Activated T-cell treated with anti-CD3 and anti-CD28 coated beads for 24 hours (primary cell): ENCODE measurements at places on chromosomes 7 and 10.

DNA sequence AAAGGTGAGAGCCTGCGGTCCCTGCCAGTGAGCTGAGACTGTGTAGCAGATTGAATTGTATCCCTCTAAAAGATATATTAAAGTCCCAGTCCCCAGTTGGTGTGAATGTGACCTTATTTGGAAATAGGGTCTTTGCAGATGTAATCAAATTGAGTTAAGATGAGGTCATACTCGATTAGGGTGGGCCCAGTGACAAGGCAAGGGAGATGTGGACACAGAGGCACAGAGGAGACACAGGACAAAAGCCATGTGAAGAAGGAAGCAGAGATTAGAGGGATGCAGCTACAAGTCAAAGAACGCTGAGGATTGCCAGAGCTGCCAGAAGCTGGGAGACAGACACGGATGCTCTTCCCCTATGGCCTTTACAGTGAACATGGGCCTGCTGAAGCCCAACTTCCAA, 104.3 kb downstream of the CLEC2L start:
- no peak for DNase-seq

- peak; percentile 58 for DNase-seq
Measured at GRCh38 chr7:107659666-107660065, 962 bp upstream of the SLC26A4 start.

DNA sequence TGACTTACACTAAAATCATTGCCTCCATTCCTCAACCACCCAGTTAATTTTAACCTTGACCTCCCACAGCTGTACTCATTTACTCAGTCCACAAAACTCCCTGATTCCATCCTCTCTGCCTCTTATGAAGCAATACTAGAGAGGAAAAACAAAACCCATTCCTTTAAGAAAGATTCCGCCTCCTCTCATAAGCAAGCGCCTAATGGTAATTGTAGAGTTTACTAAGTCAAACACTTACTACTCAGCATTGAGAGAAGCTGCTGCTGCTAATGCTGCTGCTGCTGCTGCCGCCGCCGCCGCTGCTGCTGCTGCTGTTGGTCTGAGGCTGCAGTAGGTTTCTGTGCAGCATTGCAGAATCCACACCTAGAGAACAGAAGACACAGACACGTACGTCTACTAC, 2.1 kb upstream of the ADD3 start:
- no peak for DNase-seq

DNA sequence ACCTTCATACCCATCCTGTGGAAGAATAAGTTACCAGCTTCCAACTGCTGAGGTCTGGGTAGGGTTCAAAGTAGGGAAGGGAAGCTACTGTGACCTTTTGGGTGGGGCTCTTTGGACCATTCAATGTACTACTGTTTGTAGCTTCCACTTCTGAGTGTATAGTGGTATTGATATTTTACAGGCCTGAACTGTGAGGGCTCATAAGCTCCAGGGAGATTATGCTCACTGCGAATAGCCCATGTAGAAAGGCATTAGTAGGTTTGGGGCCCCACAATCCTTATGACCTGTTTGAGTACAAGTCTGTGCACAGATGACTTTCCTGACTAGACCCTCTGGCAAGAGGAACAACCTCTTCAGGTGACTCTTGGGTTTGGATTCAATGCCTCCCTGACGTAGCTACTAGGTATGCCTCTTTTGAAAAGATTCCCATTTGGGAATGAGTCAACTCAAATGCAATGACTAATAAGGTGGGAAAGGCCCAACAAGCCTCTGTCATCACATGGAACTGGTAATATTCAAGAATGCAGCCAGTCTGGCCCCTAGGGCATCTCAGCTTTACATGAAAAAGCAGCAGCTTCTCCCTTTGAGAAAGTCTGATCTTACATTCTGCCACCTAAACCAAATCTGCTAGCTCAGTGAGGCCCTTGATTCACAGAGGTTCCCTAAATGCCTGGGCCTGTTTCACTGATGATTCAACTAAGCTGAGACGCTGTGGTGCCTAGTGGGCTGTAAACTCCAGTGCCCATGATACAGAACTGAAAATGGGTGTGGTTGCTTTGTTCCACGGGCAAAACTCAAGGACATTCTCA, 79.8 kb downstream of the ABI1 start:
- no peak for DNase-seq

GRCh38 chr10:71266147-71266917, 52.7 kb upstream of the SLC29A3 start:
- no peak for DNase-seq

DNA sequence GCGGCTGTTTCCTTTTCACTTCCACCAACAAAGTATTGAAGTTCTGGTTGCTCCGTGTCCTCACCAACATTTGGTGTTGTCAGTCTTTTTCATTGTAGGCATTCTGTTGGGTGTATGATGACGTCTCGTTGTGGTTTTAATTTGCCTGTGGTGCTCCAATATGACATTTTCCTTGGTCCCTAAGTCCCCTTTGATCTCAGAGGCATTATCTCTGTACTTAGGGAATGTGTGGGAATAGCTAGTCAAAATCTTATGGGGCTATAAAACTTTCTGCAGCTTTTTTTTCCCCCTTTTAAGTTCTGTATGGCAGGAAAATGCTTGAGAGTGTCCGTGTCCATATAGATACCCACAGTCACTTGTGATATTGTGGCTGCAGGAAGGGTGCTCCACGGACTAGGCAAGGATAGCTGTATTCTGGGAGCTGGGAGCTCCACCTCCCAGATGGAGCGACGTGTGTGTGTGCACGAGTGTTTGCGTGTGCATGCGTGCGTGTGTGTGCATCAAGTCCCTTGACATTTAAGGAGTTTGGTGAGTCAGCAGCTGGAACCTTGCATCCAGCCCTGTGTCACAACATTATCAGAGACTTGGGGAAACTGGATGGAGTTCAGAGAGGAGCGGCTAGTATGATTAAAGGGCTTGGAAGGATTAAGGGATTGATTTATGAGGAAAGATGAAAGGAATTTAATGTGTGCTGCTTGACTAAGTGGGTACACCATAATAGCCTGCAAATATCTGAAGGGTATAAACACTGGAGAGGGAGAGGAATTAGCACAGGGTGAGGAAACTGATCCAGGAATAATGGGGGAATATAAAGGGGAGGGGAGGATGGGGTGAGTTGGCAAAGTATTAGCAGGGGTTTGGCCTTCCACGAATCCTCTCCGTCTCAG, 66.8 kb downstream of the LRMDA start:
- DNase-seq: no peak

GRCh38 chr10:128863823-128864405, 603.1 kb upstream of the MGMT start:
- DNase-seq: no peak

GRCh38 chr10:63671317-63671937, 150.2 kb downstream of the REEP3 start:
- DNase-seq: no peak
